ENCODE measurements at places on chromosomes 16 and 17.
A peak's percentile ranks its signal among the peaks of the same experiment; 100 is the strongest.

- no peak for DNase-seq
Measured at GRCh38 chr17:82447876-82448275, 2.7 kb downstream of the CYBC1 start.

- DNase-seq: no peak
Measured at GRCh38 chr17:35142467-35142796, 329 bp upstream of the NLE1 start.

DNA sequence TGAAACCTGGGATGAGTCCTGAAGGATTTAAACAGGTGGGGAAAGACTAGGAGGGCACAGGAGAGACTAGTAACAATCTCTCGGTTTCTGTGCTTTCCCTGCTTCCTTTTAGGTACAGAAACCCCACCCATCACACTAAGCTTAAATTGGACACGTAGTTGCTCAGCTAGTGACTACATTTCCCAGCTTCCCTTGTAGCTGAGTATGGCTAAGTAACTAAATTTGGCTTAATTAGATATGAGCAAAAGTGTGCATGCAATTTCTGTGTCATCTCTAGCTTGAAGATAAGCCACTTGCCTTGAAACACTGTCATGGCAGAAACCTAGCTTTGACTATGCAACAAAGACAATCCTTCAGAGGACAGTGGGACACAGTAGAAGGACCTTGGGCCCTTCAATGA is 36.5 kb downstream of the CACNG1 start:
- DNase-seq: no peak

- DNase-seq: peak; percentile 78
Measured at GRCh38 chr17:43720311-43721060, 38.1 kb downstream of the SOST start.

DNA sequence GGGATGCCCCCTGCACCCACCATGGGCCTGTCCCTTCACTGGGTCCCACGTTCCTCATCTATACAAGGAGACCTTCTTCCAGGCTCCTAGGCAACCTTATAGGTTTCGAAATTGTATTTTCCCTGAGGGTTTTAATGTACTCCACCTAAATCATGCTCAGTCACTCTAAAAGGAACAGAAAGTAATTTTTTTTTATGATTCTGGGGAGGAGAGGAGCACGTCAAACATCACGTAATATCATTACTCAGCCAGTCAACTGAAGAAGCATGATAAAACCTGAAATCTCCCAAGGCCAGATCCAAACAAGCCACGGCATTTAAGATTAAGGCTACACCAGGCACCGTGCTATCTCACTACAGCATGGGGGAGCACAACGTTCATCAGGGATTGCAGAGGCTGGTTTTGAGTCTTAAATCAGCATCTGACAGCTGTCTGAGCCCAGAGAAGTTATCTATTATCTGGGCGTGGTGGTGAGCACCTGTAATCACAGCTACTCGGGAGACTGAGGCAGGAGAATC is 3.9 kb upstream of the TMEM114 start:
- DNase-seq: no peak

- DNase-seq: no peak
Measured at GRCh38 chr17:18968945-18969887, 17.3 kb downstream of the SLC5A10 start.

Measured in GM06990 (cell line).